Muscle of back (tissue), 13 donors: ENCODE measurements at places on chromosomes 3 and 15. TPM values are rescaled to one million over a fixed set of nuclear protein-coding genes. Genes with fewer than 3 reads are reported as not detected.

Gene RPLP1
- 3,349 TPM for polyA plus RNA-seq

Gene LRRK1
- polyA plus RNA-seq = 8.7 TPM

Gene CPEB1
- polyA plus RNA-seq = 0.73 TPM

Gene MLF1
- 60.4 TPM for polyA plus RNA-seq

Gene GJD2
- 6.4 TPM for polyA plus RNA-seq

Gene IL17RB
- polyA plus RNA-seq = 4.3 TPM

Gene PLCH1
- 0.53 TPM for polyA plus RNA-seq

Gene GOLGA8F
- polyA plus RNA-seq = not detected

Gene DUOXA2
- not detected for polyA plus RNA-seq

Gene LEKR1
- 0.36 TPM for polyA plus RNA-seq

Gene PARP9
- 15.1 TPM for polyA plus RNA-seq

Gene CMTM6
- 34.6 TPM for polyA plus RNA-seq

Gene LRTM1
- polyA plus RNA-seq = 40.3 TPM

Gene CACNA1D
- 1.8 TPM for polyA plus RNA-seq

Gene SPATA12
- not detected for polyA plus RNA-seq

Gene SOX14
- polyA plus RNA-seq = not detected

Gene GUCA1C
- not detected for polyA plus RNA-seq

Gene RGMA
- polyA plus RNA-seq = 55.5 TPM

Gene ACKR4
- 0.58 TPM for polyA plus RNA-seq

Gene IL12A
- 0.50 TPM for polyA plus RNA-seq

Gene PCCB
- polyA plus RNA-seq = 27.4 TPM

Gene KBTBD13
- 1.6 TPM for polyA plus RNA-seq

Gene P2RY14
- 1.4 TPM for polyA plus RNA-seq

Gene NXPE3
- 24.1 TPM for polyA plus RNA-seq

Gene DENND6A
- 16.3 TPM for polyA plus RNA-seq

Gene HMG20A
- 51.8 TPM for polyA plus RNA-seq

Gene KIF23
- 17.9 TPM for polyA plus RNA-seq

Gene POLQ
- 3.0 TPM for polyA plus RNA-seq

Gene SH3GL3
- polyA plus RNA-seq = 11.1 TPM

Gene PRSS50
- polyA plus RNA-seq = 0.21 TPM

Gene FSTL1
- polyA plus RNA-seq = 638 TPM

Gene MYO1E
- polyA plus RNA-seq = 30.4 TPM

Gene MASP1
- 7.7 TPM for polyA plus RNA-seq

Gene ACAP2
- polyA plus RNA-seq = 19.8 TPM

Gene CXCR6
- polyA plus RNA-seq = 0.66 TPM

Gene GOLGA6D
- polyA plus RNA-seq = 0.33 TPM

Gene PLXND1
- polyA plus RNA-seq = 122 TPM

Gene RLBP1
- polyA plus RNA-seq = 0.29 TPM

Gene GAP43
- 3.6 TPM for polyA plus RNA-seq

Gene GRM2
- 0.62 TPM for polyA plus RNA-seq

Gene TRPC1
- 10.9 TPM for polyA plus RNA-seq

Gene RASA2
- polyA plus RNA-seq = 9.0 TPM

Gene CAMP
- not detected for polyA plus RNA-seq

Gene ZNF502
- polyA plus RNA-seq = 4.9 TPM

Gene GABRR3
- polyA plus RNA-seq = not detected

Gene SLC9C1
- polyA plus RNA-seq = 0.22 TPM

Gene SLC12A1
- polyA plus RNA-seq = not detected

Gene P2RY12
- polyA plus RNA-seq = 0.58 TPM

Gene ATG3
- polyA plus RNA-seq = 31.7 TPM

Gene GATA2
- polyA plus RNA-seq = 4.1 TPM

Gene DPPA2
- polyA plus RNA-seq = not detected

Gene KNL1
- polyA plus RNA-seq = 15.9 TPM

Gene CCR8
- polyA plus RNA-seq = not detected
